ENCODE measurements at places on chromosomes 1 and 21.

DNA sequence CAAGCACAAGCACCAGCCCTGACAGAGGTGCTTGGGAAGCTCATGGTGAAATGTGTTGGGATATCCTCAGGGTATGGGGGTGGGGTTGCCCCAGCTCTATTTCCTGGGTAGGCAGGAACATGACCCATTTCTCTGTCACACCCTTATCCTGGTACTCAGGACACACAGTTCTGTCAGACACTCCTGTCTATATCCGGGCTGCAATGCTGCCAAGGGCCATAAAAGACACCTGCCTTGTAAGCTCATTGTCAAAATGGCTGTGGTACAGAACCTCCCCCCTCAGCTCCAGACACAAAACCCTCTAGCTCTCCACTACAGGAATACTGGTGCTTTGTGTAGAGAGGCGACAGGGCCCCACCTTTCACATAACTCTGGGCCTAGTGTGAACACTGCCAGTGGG, 636.7 kb downstream of the PLA2G4A start:
- DNase-seq, result no peak

DNA sequence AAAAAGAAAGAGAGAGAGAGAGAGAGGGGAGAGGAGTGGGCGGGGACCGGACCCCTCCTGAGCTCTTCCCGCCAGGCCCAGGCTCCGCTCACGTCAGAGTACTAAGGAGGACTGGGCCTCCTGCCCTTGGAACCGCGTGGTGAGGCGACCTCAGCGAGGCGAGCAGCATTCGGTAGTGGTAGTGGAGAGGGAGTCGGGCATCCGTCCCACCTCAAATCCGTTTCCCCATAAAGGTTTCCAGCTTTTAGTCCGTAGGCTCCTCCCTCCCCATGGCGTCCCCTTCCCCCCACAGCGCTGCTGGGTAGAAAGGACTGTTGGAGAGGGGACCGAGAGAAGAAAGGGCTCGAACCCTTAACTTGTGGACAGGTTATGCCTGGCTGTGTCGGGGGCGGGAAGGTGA, 124.4 kb upstream of the BARHL2 start:
- DNase-seq, result no peak

GRCh38 chr1:228081578-228082213, 812 bp upstream of the ARF1 start:
- no peak for DNase-seq

GRCh38 chr1:24483441-24483840, 19.2 kb upstream of the RCAN3 start:
- no peak for DNase-seq

- no peak for DNase-seq
Measured at GRCh38 chr21:26445440-26445839, 127.6 kb downstream of the CYYR1 start.

DNA sequence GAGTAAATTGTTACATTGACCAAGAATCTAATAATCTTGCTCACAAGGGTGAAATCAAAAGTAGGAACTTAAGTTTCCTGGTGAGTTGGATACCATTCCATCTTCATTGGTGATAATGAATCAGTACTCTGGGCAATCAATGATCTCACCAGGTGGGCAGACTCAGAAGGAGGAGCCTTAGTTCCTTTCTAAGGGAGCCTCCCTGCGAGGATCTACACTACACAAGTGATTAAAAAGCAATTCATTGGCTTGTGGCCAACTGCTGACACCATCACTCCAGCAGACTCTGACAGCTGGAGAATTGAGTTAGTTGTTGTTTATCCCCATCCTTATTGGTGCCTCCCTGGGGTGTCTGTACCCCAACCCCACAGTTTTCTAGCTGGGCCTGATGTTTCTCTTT, 84.1 kb upstream of the VANGL1 start:
- no peak for DNase-seq

- DNase-seq, result no peak
Measured at GRCh38 chr1:236800623-236801022, 5.5 kb downstream of the MTR start.

DNA sequence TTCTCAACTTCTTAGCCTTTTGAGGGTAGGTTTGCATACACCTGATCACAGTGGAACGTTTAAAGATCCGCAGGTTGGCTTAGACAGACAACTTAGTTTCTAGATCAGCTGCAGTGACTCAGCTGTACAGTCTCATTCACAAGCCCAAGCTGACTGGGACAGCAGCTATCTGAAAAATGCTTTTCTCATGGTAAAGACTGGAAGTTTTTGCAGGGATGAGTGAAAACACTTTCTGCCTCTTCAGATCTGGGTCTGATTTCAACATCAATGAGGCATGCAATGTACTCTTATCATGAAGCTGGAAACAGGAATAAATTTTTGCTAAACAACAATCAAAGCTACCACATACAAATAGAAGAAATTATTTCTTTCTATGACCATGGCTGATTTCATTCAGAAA, 61.1 kb upstream of the PTBP2 start:
- no peak for DNase-seq

- no peak for DNase-seq
Measured at GRCh38 chr1:39574646-39575045, 1.9 kb downstream of the PABPC4 start.

- no peak for DNase-seq
Measured at GRCh38 chr21:44618504-44618903, 6.6 kb downstream of the KRTAP10-8 start.

DNA sequence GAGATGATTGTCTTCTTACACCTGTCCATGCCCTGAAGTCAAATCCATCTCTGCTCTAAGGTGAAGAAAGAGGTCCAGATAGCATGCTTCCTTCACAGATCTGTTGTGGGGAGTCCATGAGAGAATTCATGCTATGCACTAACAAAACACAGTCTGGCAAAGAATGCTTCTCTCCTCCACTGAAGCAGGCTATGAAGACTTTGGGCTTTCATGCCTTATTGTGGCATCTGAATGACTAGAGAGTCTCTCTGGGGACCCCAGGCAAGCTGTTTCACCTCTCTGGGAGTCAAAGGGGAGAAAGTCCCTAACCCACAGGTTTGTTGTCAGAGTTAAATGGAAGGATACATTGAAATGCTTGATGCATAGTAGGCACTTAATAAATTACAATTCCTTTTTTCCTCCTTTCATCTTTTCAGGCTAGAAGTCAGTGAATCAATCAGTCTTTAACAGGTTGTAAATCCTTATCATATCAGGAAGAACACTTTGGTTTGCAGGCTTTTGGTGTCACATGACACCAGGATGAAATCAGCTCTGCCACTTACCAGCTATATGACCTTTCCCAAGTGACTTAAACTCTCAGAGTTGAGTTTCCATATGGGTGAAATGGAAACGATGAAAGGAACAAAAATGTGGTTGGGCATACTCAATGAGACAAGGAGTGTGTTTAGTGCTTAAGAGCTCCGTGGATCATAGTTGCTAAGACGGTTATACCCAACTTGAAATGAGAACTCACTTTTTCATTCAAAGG, 200.1 kb upstream of the DAB1 start:
- DNase-seq, result no peak

DNA sequence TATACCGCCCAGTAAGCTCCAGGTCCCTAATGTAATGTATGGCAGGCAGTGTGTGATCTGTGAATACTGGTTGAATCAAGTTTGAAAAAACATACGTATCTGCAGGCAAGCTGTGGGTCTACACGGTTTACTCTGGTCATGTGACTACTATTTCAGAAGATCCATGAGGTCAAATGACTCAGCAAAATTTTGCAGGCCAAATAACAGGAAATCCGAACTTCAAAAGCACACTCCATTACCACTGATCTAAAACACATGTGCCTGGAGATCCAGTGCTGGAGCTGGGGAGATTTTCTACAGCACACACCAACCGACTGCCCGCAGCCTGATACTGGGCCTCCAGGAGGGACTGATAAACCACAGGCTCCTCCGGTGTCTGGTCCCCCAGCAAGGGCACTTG, 64.5 kb upstream of the SLC44A3 start:
- no peak for DNase-seq

- DNase-seq, result no peak
Measured at GRCh38 chr1:246591958-246592357, 25.7 kb downstream of the CNST start.

DNA sequence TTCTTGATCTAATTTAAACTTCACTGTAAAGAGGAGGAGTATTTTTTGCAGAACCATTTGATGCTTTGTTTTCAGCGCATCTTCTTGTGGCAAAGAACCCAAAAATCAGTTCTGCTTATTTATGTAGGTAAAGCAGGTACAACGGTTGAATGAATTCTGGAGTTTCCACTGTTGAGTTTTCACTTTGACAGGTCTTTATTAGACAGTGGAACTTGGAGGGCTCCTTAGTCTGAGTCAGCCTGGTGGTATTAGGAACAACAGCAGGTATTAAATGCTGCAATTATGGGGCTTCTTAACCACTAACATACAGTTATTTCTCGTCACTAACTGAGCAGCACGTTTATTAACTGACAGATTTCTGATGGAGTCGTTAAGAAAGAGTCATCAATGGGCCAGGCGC, 1.2 kb downstream of the LRIG2 start:
- DNase-seq, result no peak

- DNase-seq, result no peak
Measured at GRCh38 chr1:33903210-33903589, 39.3 kb downstream of the HMGB4 start.

- DNase-seq, result no peak
Measured at GRCh38 chr1:95287081-95287480, 53.1 kb downstream of the RWDD3 start.

- no peak for DNase-seq
Measured at GRCh38 chr1:110897681-110898080, 24.7 kb downstream of the CD53 start.

DNA sequence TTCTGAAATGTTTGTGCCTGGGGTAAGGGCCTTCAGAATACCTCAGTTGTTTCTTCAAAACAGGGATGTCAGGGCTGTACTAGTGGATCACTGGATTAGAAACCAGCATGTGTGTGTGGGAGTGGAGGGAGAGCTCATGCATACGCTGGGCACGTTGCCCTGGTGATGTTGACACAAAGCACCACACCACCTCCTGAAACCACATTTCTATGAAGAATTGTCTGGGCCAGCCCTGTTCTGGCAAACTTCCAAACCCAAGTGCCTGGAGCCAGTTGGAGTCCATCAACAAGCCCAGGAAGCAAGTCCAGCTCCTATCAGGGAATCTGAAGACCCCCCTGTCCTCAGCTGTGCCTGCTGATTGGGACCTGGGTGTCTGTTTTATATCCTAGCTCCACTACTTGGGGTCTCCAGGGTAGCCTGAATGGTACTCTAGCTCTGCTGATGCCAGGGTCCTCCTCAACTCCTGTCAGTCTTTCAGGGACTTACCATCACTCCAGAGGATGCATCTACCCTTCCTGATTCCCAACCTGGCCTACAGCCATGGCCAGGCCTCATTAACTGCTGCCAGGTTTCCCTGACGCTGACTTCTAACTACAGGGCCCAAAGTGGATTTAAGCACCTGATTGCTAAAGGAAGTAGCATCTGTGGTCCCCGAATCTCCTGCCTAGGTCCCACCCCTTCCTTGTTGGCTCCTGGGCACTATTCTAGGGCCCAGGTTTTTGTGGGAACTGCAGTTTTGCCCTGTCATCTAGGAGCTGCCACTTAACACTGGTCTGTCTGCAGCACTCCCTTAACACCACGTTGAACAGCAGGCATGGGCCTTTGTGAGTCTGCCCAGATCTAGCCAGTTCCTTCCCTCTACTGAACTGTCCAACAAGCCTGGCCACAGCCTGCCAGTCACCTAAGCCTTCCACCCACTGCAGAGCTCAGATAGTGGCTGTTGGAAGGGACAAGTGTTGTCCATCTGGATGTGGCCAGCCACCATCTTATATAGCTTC, 45.5 kb downstream of the LPAR3 start:
- DNase-seq, result no peak

DNA sequence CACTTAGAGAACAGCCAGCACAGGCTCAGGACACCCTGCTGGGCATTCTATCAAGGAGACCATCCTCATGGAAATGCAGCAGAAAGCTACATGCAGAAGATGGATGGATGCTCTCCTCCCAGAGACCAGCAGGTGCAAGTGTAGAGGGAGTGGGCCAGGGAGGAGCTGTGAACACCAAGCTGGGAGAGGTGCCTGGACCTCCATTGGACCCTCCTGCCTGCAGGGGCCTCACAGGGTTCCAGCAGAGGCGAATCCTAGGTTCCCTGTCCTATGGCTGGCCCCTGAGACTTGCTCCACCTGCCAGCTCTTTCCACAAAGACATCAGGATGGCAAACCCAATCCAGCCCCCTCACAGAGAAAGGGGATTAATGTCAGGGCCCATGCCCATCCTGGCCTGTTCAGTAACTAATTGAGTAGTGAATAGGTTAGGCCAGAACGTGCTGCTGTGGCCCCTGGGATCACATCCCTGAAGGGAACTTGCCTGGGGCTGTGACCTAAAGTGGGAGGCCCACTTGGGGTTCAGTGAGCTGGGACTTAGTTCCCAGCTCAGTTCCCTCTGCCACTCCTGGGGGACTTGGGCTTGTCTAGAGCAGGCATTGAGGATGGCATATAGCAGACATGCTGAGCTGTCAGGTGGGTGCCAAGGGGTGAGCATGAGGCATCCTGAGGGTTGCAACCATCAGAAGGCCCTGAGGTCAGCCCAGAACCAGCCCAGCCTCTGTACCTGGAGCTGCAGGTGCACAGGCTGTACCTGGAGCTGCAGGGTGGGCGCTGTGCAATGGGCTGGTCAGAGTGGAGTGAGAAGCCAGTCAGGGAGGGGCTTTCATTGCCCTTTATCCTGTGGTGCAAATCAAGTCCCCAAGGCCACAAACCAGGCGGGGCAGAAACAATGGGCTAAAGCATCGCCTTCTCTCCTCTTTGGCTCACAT, 22.9 kb upstream of the ZNF678 start:
- DNase-seq, result no peak

DNA sequence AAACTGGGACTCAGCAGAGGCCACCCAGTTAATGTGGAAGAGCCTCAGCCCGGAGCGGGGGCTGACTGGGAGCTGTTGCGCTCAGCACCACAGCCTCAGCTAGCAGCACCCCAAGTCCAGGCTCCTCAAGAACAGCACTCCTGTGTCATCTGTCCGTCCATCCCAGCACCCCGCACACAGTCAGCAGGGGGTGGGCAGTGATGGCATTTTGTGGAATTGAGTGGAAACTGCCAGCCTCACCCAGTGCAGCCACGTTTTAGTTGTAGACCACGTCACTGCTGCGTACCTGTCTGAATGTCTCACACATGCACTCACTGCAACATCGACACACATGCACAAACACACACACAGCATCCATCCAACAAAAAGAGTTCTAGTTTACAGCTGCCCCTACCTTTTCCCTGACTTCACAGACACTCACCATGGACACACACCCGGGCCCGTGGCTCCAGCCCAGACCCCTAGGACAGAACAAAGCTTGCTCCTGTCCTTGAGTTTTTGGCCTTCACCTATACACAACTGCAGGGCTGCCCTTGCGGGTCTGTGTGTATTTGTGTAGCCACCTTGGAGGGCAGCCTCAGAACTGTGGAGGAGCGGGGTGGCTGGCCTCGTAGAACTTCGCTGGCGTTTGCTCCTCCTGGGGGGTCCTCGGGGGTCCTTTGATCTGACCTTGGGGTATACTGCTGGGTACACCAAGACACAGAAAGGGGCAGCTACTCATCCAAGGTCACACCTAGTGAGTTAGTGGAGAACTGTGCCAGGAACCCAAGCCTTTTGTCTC, 5.2 kb downstream of the KCNQ4 start:
- no peak for DNase-seq

All from nucleus accumbens (tissue), 56 donors.